ENCODE measurements at places on chromosomes 16 and 17.

GRCh38 chr17:75904749-75905521, at the start of gene MRPL38:
TSS of gene MRPL38 (minus strand) at chr17:75904884. CDS start at chr17:75904875, 9 bp downstream.
- DNase-seq, result peak; percentile 89

DNA sequence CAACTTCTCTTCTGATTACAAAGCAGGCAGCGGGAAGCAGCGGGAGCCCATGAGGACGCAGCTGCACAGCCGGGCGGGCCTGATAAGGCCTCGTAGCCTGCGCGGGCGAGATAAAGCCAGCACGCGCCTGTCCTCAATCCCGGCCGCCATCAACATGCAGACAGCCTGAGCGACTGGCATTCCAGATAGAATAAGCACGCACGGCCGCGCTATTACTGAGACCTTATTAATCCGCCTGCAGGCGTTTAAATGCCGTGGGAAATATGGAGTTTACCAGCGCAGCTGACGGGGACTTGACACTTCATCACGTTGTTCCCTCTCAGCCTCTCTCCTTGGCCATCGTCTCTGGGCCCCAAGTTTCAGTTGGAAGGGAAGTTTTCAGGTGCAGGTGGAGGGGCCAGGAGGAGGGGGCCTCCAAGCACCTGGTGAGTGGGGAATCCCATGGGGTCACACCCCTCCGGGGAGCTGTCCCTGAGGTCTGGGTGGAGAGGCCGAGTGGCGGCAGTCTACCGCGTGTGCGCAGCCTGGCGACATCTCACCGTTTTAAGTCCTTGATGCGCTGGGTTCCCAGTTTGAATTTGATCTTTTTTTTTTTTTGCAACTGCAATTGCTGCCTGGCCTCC, 27.3 kb upstream of the CBFA2T3 start:
- DNase-seq, result no peak

DNA sequence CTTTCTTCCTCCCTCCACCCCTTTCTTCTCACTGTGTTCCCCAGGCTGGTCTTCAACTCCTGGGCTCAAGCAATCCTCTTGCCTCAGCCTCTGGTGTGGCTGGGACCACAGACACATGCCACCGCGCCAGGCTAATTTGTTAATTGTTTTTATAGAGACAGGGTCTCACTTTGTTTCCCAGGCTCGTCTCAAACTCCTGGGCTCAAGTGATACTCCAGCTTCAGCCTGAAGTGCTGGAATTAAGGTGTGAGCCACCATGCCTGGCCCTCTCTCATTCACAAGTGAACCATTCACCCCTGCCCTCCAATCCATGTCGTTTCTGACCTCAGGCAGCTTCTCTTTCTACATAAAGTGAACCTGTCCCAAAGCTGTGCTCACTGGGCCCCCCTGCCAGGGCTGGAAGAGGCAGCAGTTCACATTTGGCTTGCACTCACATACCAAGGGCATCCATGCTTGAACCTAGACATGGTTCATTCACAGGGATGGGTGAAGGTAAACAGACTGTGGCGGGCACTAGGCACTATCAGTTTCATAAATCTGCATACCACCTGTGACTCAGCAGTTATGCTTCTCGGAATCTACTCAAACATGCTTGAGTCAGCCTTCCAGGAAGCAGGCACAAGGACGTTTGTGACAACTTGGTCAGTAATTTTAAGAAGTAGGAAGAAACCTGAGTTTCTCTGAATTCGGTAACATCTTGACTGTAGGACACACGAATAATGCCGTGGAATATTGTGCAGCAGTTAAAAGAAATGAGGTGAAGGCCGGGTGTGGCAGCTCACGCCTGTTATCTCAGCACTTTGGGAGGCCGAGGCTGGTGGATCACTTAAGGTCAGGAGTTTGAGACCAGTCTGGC, 6.0 kb upstream of the RNF213 start:
- DNase-seq, result peak; percentile 88

DNA sequence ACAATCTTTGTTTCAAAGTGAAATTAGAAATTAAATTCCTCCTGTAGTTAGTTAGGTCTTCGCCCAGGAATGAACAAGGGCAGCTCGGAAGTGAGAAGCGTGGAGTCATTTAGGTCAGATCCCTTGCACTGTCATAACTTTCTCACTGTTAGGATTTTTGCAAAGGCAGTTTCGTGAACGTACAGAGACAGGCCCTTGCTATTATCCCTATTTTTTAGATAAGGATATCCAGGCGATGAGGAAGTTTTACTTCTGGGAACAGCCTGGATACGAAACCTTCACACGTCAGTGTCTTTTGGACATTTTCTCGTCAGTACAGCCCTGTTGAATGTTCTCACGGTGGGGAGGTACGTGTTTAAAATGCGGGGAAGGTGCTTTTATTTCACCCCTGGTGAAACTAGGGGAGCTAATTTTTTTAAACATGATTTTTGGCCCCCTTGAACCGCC, 318 bp upstream of the RBL2 start:
- peak; percentile 9 for DNase-seq

- DNase-seq, result no peak
Measured at GRCh38 chr17:29012535-29012934, 6.7 kb upstream of the SEZ6 start.

GRCh38 chr16:50414152-50414551, 45.4 kb upstream of the BRD7 start:
- no peak for DNase-seq

All from fibroblast of mammary gland (primary cell).